ENCODE measurements at places on chromosomes 7 and 10.

DNA sequence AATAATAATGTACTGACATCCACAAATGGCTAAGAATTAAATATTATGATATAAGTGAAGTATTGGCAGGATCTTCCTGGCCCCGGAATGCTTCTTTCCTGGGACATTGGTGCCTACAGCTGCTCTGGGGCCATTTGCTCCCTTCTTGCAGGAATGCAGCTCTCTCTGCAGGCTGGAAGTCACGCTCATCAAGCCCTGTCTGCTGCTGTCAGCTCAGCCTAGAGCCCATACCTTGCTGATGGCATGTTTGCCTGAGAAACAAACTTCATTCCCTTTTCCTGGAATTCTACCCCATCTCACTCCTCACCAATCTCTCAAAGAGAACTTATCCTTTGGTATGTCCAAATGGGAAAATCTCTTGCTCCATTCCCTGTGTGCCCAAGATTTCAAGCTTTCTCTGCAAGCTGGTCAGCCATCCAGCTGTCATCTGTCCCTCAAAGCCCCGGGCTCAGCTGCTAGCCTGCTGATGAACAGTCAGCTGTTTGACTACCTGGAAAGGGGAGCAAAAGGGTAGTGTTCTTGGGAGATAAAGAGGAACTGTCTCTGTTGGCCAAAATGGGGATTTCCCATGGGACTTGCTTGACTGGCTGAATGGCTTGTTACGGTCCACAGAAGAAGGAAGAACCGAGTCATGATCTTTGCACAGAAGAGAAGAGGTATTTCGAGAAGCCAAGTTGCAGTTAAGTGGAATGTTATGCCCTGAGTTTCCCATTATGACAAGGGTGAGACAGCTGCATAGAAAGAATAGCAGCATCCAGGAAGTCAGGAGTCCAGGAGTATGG lies 12.0 kb upstream of the RASSF4 start:
- DNase-seq, result no peak

DNA sequence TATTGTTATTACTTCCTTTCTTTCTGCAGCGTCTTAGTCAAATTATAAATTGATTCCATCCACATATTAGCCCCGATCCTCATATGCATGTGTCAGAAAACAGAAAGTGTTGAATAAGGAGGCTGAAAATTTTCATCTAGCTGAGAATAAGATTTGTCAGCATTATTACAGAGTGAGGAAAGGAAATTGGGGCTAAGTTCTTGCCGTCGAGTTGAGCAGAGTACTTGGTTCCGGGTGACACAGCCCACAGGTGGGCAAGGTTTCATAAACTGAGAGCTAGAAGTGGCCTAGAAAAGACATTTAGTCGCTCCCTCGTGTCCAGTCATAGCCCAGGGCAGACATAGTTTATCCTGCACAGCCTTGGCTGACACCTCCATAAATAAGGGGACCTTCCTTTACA lies 461.7 kb upstream of the GALNT17 start:
- no peak for DNase-seq

DNA sequence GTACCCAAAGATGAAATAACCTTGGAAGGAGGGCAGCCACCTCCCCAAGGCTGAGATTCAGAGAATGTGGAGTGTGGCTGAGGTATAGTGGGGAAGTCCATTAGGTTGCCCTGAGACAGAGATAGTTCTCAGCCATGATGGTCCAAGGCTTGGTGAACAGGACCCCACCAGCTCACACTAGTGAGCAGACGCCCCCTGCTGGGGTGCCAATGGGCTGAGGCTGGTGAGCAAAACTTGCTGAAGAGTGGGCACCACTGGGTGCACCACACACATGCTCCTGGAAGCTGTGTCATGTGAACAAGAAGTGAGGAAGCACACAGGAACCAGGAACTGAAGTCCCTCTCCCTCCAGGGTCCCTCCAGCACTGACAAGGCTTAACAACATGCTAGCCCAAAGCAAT lies 8.9 kb downstream of the FBXL13 start:
- DNase-seq, result peak; percentile 5

- DNase-seq, result no peak
Measured at GRCh38 chr7:106196460-106197021, 84.4 kb upstream of the SYPL1 start.

DNA sequence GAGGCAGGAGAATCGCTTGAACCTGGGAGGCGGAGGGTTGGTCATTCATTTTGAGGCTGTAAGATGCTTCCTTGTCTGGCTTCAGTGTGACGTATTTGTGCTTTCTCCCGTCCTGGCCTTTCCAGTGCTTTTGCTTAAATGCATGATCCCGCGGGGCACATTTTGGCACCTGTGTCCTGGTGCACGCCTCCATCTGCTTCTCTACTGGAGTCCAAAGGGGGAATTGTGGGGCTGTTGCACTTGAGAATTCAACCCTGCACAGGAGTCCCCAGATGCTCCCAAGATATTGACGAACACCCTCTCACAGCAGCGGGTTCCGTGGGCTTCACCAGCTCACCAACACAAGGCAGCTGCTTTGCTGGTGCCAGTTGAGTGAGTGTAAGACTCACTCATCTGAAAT lies 10.3 kb upstream of the LRRC27 start:
- no peak for DNase-seq

All from NCI-H1694 treated with DMSO at 0.1 percent for 48 hours (cell line).